Non-pigmented ciliary epithelial cell (primary cell): ENCODE measurements at places on chromosomes 1 and 21.
A peak's percentile ranks its signal among the peaks of the same experiment; 100 is the strongest.

GRCh38 chr1:43449708-43450069 lies 4.0 kb downstream of the HYI start:
- DNase-seq, result no peak

- no peak for DNase-seq
Measured at GRCh38 chr1:3602375-3602774, 8.9 kb downstream of the MEGF6 start.

DNA sequence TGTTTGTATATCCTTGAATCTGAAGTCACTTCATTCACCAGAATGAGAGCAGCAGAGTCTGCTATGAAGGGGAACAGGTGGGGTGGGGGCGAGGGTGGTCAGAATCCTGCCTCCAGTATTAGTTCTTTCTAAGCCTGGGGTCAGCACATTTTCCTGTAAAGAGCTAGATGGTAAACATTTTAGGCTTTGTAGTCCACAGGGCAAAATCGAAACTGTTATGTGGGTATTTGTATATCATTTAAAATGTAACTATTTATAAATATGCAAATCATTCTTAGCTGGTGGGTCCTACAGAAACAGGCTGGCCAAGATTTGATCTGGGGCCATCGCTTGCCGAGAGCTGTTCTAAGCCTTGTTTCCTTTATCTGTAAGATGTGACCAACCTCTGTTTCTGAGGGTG lies 96.0 kb downstream of the IGSF21 start:
- no peak for DNase-seq

DNA sequence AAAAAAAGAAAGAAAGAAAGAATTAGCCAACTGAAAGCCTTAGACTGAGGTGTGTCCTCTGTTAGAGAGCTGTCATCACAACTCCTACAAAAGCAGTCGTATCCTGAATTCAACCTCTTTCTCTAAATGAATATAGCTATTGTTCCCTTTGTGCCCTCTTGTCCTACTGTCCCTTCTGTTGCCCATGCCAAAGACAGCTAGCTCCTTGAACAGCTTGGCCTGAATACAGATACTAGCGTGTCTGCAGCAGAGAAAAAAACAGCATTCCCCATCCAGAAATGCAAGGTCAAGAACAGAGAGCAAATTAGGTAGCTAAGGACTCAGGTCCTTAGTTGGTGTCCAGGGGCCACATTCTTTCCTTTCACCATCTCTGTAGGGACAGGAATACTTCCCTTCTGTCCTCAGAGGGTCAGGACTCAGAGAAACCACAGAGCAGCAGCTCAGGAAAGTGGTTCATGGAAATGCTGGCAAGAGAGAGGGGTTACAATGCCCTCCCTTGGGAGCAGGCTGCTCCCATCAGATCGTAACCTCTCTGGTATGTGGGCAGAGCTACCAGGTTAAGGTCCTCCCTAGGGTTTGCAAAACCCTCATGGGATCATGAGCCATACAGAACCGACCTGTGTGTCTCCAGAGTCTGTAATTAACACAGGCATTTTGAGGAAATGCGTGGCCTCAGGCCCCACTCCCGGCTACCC lies 1.8 kb upstream of the ZBTB48 start:
- no peak for DNase-seq

GRCh38 chr21:41361786-41362604 lies at the start of gene MX2:
Gene MX2 (plus strand): TSS chr21:41362027. CDS start chr21:41376907, 14,880 bp downstream.
- DNase-seq, result peak; percentile 45

DNA sequence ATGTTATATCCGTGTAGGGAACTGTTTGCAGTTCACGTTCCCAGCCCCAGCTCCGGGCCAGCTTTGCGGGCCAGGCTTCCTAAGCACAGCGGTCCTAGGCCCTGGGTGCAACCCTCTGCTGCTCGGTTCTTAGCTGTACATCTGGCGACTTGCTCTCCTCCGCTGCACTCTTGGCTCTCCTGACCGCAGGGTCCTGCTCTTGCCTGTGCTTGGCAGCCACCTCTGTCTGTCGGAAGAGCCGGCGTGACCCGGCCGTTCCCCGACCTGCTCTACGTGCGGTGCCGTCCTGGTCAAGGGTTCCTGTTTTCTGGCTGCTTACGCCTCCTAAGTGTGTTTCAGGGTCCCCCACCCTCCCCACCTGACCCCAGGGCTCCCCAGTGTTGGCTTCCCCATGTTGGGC lies 36.7 kb downstream of the FAAP20 start:
- DNase-seq, result no peak

GRCh38 chr1:212285685-212286555 lies 710 bp downstream of the PPP2R5A start:
- no peak for DNase-seq
